Activated T-helper 2 cell treated with anti-CD3 and anti-CD28 coated beads, Interferon-gamma antibody, Interleukin-2, Interleukin-4, amounts not matched to agents 10 μg/mL and 5 μg/mL and 100 μg/mL, durations not matched to agents 14 hours and 24 hours and 36 hours (primary cell): ENCODE measurements at places on chromosomes 4 and X. TPM values are rescaled to one million over a fixed set of nuclear protein-coding genes. Genes with fewer than 3 reads are reported as not detected.
A peak's percentile ranks its signal among the peaks of the same experiment; 100 is the strongest.

The NOX1 gene
- total RNA-seq = not detected in 2 replicates

The GDI1 gene
- 115 and 117 TPM in 2 replicates for total RNA-seq

The GRSF1 gene
- total RNA-seq = 120 and 121 TPM in 2 replicates

The SPIN2B gene
- total RNA-seq = 9.5 and 10.0 TPM in 2 replicates

The MAGED4B gene
- total RNA-seq = 0.18 and 0.73 TPM in 2 replicates

The FAM184B gene
- total RNA-seq = not detected in 2 replicates

The MAGEE2 gene
- total RNA-seq = not detected in 2 replicates

- DNase-seq = no peak
Measured at GRCh38 chr4:88097301-88097700, 61.1 kb downstream of the ABCG2 start.

GRCh38 chrX:27321632-27322031 lies 141.5 kb downstream of the PPP4R3C start:
- DNase-seq = no peak

GRCh38 chr4:73417973-73418372 lies 13.9 kb downstream of the ALB start:
- DNase-seq = no peak

- DNase-seq = no peak
Measured at GRCh38 chr4:174292473-174292872, 8.8 kb downstream of the CEP44 start.

- DNase-seq = no peak
Measured at GRCh38 chr4:123340381-123340701, 56.3 kb upstream of the SPRY1 start.

DNA sequence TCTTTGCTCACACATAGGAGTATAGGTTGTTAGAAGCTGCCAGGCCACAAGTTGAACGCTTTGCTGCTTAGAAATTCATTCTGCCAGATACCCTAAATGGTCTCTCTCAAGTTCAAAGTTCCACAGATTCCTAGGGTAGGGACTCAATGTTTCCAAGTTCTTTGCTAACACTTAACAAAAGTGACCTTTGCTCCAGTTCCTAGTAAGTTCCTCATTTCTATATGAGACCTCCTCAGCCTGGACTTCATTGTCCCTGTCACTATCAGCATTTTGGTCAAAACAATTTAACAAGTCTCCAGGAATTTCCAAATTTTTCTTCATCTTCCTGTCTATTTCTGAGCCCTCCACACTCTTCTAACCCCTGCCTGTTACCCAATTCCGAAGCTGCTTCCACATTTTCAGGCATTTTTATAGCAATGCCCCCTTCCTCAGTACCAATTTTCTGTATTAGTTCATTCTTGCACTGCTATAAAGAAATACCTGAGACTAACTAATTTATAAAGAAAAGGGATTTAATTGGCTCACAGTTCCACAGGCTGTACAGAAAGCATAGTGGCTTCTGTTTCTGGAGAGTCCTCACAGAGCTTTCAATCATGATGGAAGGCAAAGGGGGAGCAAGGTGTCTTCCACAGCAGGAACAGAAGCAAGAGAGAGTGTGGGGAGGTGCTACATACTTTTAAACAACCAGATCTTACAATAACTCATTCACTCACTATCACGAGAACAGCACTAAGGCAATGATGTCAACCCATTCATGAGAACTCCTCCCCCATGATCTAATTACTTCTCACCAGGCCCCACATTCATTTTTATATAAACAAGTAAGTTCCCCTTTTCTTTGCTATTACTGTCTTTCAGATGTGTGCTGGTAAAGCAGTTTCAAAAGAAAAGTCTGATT lies 11.5 kb upstream of the TLR1 start:
- no peak for DNase-seq

DNA sequence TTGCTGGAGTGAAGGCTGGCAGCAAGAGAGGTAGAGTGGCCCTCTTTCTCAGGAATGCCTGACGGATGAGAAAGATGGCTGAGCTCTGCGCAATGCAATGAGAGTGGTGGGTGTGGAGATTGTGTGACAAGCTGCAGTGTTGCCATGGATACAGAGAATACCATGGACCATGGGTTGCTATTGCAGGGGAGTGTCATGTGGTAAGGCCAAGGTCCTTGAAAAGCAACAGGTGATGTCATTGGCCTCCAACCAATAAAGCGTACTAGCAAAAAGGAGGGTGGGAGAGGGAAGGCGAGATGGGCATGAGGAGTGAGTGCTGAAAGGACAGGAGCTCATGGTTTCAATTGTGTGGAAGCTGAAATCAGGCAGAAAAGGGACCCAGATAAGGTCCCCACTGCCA lies 1.8 kb downstream of the PNMA5 start:
- DNase-seq = no peak

GRCh38 chr4:78418406-78418805 lies 133.2 kb upstream of the ANXA3 start:
- DNase-seq = no peak

DNA sequence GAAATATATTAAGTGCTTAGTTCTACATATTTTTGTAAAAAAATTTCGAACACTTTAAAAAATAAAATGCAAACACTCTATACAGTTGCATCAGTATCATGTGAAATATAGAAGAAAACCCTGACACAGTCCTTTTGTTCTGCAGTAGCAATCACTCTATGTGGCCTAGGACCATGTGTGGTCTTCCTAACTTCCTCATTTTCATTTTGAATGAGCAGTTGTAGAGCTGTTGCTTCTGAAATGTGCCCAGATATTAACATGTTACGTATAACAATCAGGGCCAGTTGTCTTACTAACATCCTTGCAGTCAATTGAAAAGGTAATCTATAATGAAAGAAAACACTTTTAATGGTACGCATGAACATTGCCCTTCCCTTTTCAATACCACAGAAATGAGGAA lies 107.9 kb downstream of the ZNF827 start:
- DNase-seq = no peak

DNA sequence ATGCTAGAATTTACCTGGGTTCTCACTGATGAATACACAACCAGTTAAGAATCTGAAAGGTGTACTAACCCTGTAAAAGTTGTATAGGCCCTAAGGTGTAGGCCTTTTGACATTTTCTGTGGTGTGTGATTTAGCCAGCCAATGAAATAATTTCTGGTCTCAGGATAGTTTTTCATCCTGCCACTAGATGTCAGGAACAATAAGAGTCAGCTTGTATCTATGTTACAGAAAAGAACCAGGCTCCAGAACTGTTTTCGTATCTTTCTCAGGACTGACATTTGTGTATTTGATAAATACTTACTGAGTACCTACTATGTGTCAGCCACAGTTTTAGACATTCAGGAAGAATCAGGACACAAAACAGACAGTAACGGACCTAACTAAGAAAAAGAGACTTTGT lies 673.6 kb upstream of the TENM3 start:
- no peak for DNase-seq

GRCh38 chrX:44382871-44383270 lies 39.4 kb upstream of the EFHC2 start:
- DNase-seq = no peak

GRCh38 chrX:113260474-113260873 lies 419.8 kb upstream of the AMOT start:
- no peak for DNase-seq

DNA sequence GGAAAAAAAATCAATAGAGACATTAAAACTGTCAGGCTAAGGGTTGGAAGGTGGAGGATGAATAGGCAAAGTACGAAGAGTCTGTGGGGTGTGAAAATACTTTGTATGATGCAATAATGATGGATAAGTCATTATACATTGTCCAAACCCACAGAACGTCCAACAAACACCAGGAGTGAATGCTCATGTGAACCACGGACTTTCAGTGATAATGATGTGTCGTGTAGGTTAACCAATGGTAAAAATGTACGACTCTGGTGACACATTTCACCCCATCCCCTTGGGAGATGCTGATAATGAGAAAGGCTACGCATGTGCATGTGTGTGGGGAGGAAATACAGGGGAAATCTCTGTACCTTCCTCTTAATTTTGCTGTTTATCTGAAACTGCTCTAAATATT lies 665.2 kb downstream of the FAT4 start:
- no peak for DNase-seq

DNA sequence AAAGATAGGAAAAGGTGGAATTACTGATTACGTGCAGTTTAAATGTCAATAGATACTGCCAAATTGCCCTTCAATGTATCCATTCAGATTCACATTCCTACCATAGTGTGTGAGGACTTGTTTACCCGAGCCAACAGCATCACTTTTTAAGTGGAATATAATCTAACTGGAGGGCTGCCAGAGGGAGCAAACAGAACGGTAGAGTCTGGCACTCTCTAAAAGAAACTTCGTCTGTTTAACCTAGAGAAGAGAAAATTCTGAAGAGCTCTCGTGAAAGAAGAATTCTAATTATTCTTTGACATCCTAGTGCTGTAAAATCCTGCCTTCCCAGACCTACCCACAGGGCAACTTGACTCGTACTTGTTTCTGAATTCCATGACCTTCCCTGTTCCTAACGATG lies 23.2 kb downstream of the SMIM43 start:
- no peak for DNase-seq

DNA sequence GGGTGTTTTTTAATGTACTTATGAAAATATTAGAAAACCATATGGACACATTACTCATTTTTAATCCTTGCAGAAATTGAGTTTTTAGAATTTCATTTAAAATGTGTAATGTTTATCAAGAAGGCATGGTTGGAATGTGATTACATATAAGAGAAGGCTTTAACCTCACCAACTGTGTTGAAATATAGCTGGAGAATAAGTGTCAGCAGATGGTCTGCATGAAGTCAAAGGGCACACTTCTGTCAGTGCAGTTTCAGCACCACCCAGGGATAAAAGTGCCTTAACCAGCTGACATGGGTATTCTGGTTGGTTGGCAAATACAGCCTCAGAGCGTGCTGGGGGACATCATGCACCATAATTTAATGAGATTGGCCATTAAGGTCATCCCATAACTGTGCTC lies 21.2 kb upstream of the ANTXR2 start:
- no peak for DNase-seq

DNA sequence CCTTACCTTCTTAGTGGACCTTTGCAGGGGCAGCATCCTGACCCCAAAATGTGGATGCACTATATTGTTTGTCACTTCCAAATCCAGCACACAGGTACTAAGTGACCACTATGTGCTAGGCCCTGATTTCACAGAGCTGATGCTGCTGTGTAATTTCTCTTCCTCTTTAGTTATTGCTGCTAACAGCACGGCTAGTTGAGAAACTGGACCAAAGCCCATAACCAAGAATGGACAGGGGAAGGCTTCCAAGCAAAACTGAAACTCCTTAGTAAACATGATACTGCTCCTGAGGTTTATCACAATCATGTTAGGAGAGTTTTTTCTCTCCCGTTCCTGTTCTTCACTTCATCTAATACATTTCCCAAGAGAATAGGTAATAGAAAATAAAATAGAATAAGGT lies 172.9 kb upstream of the TTC29 start:
- DNase-seq = no peak

GRCh38 chr4:179196511-179196910 lies 1754.3 kb upstream of the AGA start:
- no peak for DNase-seq

DNA sequence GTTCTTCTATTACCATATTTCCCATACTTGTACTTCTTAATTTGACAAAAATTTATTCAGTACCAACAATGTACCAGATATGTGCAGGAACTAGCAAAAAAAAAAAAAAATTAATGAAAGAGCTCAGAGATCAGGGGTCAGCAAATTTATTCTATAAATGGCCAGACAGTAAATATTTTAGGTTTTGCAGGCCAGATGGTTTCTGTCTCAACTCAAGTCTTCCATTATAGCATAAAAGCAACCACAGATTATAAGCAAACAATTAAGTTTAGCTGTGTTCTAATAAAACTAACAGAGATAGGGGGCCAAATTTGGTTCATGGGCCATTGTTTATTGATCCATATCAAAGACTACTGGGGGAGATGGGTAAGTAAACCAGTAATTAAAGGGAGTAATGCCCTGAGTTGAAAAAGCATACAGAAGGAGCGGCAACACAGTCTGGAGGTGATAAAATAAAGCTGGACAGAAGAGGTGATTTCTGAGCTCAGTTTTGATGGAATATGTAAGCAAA lies 19.3 kb downstream of the NEK1 start:
- no peak for DNase-seq

- no peak for DNase-seq
Measured at GRCh38 chr4:89283226-89284009, 24.2 kb downstream of the GPRIN3 start.

DNA sequence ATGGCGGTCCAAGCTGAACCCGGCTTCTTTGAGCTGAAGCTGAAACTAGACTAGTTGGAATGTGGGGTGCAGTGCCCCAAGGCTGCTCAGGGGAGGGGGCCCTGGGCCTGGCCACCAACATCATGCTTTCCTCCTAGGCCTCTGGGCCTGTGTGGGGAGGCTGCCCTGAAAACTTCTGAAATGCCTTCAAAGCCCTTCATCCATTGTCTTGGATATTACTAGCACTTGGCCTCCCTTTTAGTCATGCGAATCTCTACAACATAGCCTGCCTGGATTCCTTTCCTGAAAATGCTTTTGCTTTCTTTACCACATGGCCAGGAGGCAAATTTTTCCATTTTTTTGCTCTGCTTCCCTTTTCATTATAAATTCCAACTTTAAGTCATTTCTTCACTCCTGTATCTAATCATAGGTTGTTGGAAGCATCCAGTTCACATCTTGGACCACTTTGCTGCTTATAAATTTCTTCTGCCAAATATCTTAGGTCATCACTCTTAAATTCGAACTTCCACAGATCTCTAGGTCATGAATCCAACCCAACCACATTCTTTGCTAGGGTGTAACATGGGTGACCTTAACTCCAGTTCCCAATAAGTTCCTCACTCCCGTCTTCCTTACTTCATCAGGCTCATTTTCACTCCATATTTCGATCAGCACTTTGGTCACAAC lies 103.4 kb downstream of the DDIT4L start:
- no peak for DNase-seq

GRCh38 chrX:14095702-14096101 lies 66.0 kb upstream of the GEMIN8 start:
- peak; percentile 8 for DNase-seq

GRCh38 chr4:113293043-113293560 lies 243.6 kb downstream of the ANK2 start:
- no peak for DNase-seq

DNA sequence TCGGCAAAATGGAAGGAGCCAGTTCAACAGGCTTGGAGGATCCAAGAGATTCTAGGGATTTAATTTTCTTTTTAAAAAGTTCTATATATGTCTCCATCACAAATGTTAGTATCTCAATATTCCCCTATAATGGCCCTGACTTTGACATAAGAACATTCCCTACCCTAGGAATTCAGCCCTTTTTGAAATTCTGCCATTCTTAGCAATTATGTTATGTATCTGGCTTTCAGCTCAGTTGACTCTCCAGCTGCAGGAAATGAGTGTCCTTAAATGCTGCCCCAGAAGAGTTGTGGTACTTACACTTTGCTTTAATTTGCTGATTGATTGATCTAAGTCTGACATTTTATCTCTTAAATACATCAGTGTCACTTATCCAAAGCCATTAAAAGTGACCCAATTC lies 1454.3 kb downstream of the FSTL5 start:
- no peak for DNase-seq

DNA sequence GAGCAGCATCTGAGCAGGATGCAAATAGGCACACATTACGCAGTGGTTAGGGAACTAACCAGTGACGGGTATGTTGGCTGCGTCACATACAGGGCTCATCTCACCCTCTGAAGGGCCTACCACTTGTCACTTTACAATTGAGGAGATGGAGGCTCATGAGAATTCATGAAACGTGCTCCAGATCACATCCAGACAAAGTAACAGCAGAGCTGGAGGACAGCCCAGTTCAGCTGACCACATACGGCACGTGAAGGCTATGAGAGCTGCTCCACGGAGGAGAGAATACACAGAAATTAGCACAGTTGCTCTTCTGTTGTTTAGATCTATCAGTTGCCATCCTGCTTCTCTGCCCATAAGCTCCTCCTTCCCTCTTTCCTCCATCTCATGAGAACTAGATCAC lies 78.4 kb downstream of the FAM9B start:
- no peak for DNase-seq

- DNase-seq = no peak
Measured at GRCh38 chrX:97168646-97169045, 284.9 kb downstream of the RPA4 start.
